Kidney (tissue), 22 donors: ENCODE measurements at places on chromosomes 16 and 17. TPM values are rescaled to one million over a fixed set of nuclear protein-coding genes. Genes with fewer than 3 reads are reported as not detected.

The PABPN1L gene
- not detected for total RNA-seq

The THOC6 gene
- 26.1 TPM for total RNA-seq

The LRRC36 gene
- 2.6 TPM for total RNA-seq

GRCh38 chr17:69712801-69713311, 298.4 kb downstream of the MAP2K6 start:
- DNase-seq: no peak
- peaks cover 4% of the 10 kb centered on the region for H3K4me1 ChIP-seq
- no peak overlapping the region for H3K27ac ChIP-seq
- no peak overlapping the region for H3K4me3 ChIP-seq
- no peaks in the 10 kb centered on the region for H3K36me3 ChIP-seq

DNA sequence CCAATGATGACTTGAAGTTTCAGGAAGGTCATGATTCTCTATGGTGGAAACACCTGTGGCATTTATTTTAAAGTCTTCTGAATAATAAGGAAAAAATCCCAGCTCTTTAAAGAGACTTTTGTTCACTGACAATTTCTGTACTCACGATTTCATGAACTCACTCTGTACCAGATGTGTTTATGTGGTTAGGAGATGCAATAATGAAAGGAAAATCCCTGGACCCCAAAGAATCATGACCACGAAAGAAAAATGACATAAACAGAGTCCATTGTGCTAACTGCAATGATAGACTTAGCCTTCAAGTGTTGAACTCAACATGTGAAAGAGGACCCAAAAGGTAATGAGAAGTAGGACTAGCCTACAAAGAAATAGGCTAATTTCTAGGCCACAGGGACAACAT, 947.5 kb downstream of the CDH11 start:
- no peaks in the 10 kb centered on the region for H3K36me3 ChIP-seq
- no peak overlapping the region for H3K27ac ChIP-seq
- H3K4me1 ChIP-seq: no peaks in the 10 kb centered on the region
- H3K4me3 ChIP-seq: no peak overlapping the region

GRCh38 chr16:19361587-19361986, 56.1 kb upstream of the TMC5 start:
- no peak for DNase-seq
- no peak overlapping the region for H3K4me3 ChIP-seq

GRCh38 chr16:15653227-15653626, 3.2 kb downstream of the NDE1 start:
- no peaks in the 10 kb centered on the region for H3K27me3 ChIP-seq
- no peak overlapping the region for H3K27ac ChIP-seq
- H3K36me3 ChIP-seq: no peaks in the 10 kb centered on the region
- no peaks in the 10 kb centered on the region for H3K4me1 ChIP-seq
- no peak overlapping the region for H3K4me3 ChIP-seq

DNA sequence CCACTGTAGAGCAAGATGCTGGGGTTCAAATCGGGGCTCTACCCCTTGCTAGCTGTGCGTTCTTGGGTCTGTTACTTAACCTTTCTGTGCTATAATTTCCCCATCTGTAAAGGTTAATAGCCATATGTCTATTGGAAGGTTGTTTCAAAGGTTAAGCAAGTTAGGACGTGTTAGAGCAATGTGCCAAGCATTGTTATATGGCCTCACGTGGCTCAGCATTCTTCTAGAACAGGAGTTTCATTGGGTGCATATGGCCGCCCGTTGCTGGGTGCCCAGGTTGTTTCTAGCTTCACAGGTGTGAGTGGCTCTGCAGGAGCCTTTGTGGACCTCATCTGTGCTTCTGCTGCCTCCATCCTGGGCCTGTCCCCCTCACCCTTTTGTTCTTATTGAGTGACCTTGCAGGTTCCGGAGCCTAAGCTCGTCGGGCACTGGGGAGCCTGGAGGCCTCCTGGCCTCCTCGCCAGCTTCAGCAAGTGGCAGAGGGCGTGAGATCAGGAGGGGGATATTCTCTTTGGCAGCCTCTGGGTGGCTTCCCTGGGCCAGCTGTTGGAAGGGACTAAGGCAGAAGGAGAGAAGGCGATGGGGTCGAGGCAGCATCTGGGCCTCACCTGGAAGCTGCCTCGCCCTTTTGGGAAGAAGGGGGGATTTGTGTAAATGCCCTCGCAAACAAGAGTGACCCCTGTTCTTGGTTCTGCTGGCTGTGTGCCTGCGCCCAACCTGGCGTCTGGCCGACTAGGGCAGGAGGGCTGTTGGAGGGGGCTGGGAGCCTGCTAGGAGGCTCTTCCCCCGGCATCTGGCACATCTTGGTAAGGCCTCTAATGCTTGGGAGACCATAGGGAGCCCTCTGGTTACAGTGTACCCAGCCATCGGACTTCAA, 80.2 kb upstream of the CIBAR2 start:
- H3K27me3 ChIP-seq: no peaks in the 10 kb centered on the region
- peaks cover 7% of the 10 kb centered on the region for H3K4me1 ChIP-seq
- H3K36me3 ChIP-seq: no peaks in the 10 kb centered on the region
- no peak overlapping the region for H3K4me3 ChIP-seq

- H3K27me3 ChIP-seq: no peaks in the 10 kb centered on the region
- H3K4me1 ChIP-seq: peaks cover 9% of the 10 kb centered on the region
- H3K4me3 ChIP-seq: no peak overlapping the region
- peak; percentile 67 for DNase-seq
- H3K36me3 ChIP-seq: no peaks in the 10 kb centered on the region
- no peak overlapping the region for H3K27ac ChIP-seq
Measured at GRCh38 chr17:48494335-48494734, 36.5 kb downstream of the HOXB1 start.

DNA sequence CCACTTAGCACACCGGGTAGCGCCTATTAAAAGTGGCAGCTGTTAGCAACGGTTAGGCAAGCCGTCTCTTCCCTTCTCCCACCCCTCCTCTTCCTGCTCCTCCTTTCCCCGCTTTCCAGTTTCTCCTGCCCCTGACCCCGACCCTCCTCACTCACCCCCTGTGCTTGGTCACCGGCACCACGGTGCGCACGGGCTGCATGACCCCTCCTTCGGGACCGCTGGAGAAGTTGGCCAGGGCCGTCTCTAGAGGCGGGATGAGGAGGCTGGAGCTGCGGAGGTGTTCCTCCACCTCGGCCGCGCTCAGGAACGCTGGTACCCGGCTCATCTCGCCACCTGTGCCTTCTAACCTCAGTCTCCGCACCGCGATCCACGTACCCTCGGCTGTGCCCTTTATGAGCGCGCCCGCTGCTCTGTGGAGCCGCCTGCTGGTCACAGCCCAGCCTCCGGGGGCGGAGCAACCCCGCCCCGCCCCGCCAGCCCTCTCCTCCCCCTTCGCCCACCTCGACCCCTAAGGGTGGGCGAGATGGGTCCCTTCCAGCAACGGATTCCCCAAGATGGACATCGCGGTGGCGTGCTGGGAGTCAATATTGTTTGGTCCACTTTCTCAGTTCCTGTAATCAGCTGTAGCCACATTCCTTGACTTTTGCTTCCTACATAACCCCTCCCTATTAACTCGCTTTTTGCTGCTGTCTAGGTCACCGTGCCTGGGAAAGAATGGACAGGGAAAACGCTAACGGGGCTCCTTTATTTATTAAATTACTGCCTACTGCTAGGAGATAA, at the start of gene CRYM:
CRYM (minus strand) TSS at position 364 of the 780 bp plus-strand sequence; CDS start at position 325, 39 bp downstream.
- DNase-seq: peak; percentile 76
- no peak within 1 kb of the TSS for H3K27ac ChIP-seq
- H3K4me1 ChIP-seq: peaks cover 4% of the 10 kb centered on the region
